ENCODE measurements at places on chromosomes 4 and X. TPM values are rescaled to one million over a fixed set of nuclear protein-coding genes. Genes with fewer than 3 reads are reported as not detected.

ANOS1 gene
- total RNA-seq, result 16.7 TPM

EXOSC9 gene
- total RNA-seq, result 28.1 TPM

POLN gene
- total RNA-seq, result 3.4 TPM

PPP1R3F gene
- total RNA-seq, result 5.5 TPM

BMP3 gene
- 2.0 TPM for total RNA-seq
